ENCODE measurements at places on chromosomes 6 and 20.
A peak's percentile ranks its signal among the peaks of the same experiment; 100 is the strongest.

- DNase-seq = no peak
Measured at GRCh38 chr20:16292226-16292880, 280.9 kb downstream of the KIF16B start.

DNA sequence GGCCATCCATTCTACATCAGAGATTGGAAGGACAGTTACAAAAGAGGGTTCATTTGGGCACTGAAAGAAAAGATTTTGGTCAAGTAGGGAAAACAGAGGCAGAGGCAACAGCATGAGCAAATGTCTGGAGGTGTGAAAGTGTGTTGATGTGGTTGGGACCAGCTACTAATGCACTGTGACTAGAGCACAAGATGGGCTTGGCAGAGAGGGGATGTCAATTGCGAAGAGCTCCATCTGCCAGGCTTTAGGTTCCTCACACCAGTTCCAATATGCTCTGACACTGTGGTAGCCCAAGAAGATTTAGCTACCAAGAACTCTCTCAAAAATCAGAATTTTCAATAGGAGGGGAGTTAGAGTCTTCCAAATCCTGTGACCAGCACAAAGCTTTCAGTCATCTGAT lies 42.1 kb downstream of the TRAF3IP2 start:
- DNase-seq = no peak

DNA sequence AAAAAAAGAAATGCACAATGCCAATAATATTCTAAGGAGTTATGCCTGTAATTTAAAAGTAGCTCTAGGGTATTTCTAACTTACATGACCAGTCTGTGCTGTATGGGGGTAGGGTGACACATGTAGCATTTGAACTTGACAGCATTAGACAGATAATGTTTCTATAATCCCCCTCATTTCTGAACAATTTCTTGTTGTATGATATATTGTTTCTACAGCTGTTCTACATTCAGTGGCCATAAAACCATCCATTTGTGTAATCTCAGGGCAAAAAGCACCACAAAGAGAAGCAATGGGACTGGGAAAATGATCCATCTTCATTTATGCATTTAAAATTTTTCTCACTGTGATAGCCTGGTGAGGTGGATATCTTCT lies 767.8 kb downstream of the TFAP2A start:
- no peak for DNase-seq

- DNase-seq = no peak
Measured at GRCh38 chr6:152270301-152270925, 366.7 kb downstream of the SYNE1 start.

DNA sequence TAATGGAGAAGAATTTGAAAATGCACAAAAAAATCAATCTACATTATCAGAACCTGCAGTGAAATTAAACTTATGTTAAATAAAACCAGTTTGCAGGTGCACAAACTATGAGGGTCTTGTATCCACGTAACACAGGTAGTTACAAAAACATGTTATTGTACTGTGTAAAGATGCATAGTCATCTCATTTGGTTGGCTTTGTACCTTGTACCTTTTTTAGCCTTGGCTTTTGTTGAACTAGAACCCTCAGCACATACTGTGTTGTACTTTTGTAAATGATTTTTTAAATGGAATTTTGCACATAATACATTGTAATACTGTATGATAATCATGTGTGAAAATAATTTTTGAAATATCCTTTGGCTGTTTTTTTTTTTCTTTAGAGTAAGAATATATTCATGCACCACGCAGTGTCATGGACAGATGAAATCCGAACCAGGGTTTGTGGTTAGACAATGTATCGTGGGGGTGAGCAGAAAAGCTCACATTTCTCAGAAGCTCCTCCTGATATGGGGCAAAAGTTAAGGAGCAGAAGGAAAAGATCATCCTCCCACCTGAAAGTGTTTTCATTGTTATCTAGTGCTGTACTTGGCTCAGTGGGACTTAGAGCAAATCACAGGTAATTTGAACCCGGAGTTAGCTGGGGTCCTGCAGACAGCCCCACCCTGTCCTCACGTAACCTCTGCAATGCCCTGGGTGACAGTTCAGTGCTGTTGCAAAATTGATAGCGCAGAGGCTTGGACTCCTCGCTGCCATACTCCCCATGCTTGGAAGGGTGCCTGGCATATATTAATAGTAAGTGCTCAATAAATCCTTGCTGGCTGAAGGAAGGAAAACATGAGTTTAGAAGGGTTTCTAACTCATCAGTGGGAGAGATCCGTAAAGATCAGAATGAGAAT lies 14.8 kb upstream of the NAA20 start:
- DNase-seq = no peak

DNA sequence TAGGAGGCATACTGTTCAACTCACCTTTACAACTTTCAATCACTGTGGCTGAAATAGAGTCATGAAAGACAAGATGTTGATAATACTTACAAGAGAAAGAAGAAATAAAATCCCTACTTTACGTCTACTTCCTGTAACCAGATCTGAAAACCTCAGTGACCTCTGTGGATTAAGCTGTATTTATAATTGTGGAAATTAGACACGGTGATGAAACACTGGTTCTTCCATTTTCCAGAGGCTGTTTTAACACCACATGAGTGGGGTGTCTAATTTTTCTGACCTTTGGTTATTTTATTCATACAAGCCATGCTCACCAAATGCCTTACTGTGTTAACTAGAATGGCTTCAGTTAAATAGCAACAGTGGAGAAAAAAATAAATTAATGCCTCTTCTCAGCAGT lies 58.5 kb upstream of the HIVEP1 start:
- no peak for DNase-seq

GRCh38 chr6:24802271-24803059 lies 3.7 kb upstream of the ARMH2 start:
- no peak for DNase-seq

DNA sequence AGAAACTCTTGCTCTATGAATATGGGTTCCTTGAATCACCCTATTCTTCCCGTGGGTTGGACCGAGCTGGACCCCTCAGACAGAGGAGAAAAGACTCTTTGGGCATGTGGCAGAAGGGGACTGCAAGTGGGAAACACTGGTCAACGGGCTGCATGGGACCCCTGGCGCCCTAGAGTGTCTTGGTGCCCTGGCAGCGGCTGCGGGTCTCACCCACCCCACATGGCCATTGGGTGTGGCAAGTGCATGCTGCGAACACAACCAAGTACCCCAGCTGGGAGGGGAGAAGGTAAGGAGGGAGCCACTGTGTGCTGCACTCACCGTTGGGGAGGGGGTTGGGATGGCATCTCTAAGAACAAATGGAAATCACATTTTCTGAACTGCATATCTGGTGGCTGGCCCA lies 438.8 kb upstream of the EYS start:
- DNase-seq = no peak

GRCh38 chr20:19114410-19114809 lies 98.0 kb upstream of the SLC24A3 start:
- no peak for DNase-seq

DNA sequence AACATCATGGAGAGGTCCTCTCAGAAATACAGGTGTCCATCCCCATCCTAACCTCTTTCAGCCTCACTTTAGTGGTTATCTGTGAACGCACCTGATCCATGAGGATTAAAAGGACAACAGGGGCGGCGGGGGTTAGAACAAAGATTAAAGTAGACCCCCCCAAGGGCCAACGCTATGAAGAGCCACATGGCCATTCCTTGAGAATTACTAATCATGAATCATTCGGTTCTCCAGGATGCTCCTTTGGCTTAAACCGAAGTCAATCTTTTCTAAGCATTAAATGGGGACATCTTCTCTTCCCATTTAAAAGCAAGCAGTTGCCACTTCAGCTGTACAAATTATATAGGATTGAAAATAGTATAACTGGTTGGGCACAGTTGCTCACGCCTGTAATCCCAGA lies 212.4 kb downstream of the GMPR start:
- no peak for DNase-seq

DNA sequence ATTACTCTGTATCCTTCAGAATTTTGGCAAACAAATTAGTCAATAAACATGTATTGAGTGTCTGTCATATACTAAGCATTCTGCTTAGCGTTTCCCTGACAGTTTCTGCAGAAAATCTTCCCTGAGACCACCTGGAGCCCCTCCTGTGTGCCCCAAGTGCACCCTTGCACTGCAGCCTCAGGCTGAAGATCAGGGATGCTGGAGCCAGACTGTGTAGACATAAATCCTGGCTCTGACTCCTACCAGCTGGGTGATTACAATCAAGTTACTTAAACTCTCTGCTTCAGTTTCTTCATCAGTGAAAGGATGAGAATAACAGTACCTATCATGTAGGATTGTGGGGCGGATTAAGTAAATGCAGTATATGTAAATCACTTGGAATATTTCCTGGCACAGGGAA lies 53.4 kb upstream of the VSTM2L start:
- DNase-seq = no peak

DNA sequence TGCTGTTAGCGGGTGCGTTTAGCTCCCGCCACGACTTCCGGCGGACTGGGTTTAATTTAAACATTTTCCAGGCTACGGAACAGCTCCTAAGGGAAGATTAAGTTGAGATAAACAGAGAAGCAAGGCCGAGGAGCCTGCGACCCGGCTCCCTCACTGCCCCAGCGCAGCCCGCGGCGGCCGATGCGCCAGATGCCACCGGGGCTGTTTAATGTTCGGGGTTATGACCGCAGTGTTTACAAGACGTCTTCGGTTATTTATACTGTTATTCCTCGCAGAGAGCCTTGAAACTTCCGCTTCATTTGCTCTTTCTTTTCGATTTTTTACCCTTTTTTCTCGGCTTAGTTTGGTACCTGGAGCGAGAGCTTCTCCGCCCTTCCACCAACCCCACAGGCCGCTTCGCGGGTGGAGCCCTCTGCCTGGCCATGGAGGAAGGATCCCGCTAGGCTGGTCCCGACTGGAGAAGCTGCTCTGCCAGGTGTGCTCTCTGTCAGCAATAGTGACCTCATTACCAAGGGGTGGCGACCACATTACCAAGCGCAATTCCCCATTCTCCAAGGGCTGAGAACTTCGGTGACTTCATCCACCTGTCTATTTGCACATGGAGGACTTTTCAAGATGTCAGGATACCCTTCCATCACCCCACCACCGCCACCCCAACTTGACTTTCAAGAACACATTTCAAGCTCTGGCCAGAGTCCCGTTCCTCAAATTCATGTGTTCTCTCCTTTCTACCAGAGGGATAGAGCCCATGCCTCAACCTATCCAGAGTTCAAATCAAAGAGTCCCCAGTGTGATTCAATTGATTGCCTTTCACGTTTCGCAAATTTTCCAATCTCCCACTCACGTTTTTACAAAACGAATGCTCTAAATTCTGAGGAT lies 4.1 kb downstream of the TCF21 start:
- DNase-seq = no peak

DNA sequence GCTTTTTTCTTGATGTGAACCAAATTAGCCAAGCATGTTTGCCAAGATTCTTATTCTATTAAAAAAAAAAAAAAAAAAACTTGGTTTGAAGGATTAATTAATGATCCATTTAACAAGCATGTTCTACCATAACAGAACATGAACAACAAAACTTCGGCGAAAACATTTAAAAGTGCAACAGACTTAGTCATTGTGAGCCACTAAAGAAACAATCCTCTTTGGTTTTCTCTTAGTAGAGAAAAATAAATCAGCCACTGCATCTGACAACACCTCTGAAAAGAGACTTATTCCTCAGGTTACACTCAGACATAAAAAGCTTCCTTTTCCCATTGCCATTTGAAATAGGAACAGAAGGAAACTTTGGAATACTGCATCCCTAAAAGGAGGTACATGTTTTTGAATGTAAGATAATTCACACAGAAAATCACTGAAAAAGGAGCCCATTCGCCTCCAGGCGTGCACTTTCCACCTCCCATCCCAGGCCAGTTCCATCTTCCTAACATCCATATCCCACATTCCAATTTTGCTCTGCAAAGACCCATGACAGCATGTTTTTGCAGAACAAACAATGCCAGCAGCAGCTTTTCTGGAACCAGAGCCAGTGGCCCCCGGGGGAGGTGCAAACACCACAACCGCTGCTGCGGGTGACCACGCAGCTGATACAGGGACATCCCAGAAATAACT lies 79.5 kb downstream of the ZMYND8 start:
- DNase-seq = peak; percentile 44

- no peak for DNase-seq
Measured at GRCh38 chr6:105372142-105372848, 30.6 kb downstream of the PREP start.

- no peak for DNase-seq
Measured at GRCh38 chr6:137236581-137237355, 17.6 kb upstream of the IFNGR1 start.

DNA sequence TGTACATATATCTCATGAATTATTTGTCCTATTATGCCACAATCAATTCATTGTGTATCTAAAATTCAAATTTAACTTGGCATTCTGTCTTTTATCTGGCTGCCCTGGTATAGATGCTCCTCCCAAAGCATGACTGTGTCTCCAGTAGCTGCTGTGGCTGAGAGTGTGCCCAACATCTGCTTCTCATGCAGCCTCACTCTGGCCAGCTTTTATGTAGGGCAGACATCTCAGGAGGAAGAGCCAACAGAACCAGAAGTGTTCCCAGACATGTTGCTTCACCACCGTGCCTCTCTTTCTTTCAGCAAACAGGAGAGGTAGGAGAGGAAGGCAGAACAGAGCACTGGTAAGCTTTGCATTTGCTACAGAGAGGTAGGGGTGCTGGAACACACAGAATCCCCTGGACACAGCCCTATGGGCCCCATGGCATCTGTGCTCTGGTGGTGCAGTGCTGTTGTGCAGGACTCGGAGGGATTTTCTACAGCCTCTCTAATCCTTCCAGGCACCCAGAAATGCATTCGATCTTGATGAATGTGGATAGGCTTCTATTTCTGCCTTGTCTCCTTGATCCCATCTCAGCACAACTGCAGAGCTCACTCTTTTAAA lies 637.1 kb downstream of the UTRN start:
- DNase-seq = peak; percentile 19

DNA sequence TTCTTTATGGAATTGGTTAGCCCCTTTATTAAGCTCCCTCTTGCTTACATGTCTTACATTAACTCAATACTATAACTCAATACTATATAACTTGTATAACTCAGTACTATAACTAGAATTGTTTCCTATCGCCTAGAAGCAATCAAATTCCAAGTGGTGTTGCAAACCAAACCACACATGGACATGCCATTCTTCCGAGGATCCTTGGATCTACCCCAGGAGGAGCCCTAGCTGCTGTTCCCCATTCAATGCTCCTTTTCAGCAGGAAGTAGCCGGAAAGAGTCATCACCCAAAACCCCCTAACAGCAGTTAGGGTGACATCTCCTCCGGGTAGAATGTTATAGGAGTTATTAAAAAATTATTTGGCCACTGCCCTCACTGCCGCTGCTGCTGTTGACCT lies 40.5 kb downstream of the PLN start:
- DNase-seq = no peak

- DNase-seq = no peak
Measured at GRCh38 chr20:48671141-48671540, 156.7 kb downstream of the PREX1 start.

DNA sequence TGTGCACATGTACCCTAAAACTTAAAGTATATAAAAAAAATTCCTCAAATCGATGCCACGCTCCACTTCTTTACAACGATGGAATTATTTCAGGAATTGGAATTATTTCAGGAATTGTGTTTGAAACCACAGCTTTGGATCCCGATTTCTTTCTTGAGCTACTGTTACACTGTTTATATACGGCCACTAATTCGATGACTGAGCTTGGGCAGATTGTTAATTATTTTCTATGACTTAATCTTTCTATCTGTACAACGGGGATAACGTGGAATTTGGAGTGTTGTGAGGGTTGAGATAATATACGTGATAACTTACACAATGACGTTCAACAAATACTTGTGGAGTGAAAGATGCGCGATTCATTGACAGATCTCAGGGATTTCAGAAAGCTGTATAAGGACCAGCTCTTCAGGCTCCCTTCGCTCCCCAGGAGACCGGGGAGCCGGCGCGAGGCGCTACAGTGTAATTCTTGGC lies 171.3 kb downstream of the SLC16A10 start:
- no peak for DNase-seq
